ENCODE measurements at places on chromosomes 16 and 17. TPM values are rescaled to one million over a fixed set of nuclear protein-coding genes. Genes with fewer than 3 reads are reported as not detected.

DNA sequence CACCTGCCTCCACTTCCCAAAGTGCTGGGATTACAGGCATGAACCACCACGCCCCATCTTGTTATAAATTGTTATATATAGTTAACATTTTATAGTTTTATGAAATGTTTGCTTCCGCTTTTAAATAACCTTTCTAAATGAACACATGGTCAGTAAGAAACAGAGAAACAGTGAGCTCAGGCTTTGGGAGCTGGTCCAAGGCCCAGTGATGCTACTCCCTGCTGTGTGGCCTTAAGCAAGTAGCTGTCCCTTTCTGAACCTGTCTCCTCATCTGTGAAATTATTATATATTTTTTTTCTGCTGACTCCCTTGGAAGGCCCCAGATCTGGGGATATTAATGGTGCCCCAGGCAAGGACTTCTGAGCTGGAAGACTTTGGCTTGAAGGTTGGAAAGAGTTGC, 19.0 kb downstream of the CPNE2 start:
- DNase-seq = no peak
- H3K27ac ChIP-seq = no peak overlapping the region
- no peaks in the 10 kb centered on the region for H3K36me3 ChIP-seq
- H3K4me3 ChIP-seq = no peak overlapping the region

DNA sequence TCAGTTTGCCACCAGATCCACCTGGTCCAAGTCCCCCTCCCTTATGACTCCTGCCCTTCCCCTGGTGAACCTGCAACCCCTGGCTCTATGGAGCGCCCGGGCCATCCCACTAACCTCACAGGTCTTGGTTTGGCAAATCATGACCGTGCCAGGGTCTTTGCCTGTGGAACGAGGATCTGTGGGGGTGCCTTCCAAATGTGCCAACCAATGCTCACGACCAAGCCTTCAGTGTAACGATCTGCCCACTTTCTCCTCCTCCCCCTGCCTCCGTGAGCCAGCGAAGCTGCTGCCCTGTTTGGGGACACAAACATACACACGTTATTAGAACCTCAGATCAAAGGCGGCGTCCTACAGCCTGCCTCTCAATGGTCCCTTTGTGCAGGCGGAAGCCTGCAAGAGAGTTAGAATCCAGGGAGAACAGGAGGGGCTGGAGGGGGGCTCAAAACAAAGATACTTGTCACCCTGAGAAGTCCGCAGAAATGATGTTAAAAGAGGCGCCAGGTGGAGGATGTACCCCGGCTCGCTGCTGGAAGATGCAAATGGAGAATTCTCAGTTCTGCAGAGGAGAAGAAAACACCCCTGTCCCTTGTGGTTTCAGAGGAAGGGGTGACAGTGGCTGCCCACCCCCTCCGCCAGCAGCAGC, 9.0 kb upstream of the NKD1 start:
- no peak overlapping the region for H3K27ac ChIP-seq
- peaks cover 24% of the 10 kb centered on the region for H3K27me3 ChIP-seq
- DNase-seq = no peak

GRCh38 chr17:30274887-30275286, 16.9 kb downstream of the BLMH start:
- DNase-seq = no peak
- H3K27me3 ChIP-seq = no peaks in the 10 kb centered on the region
- no peak overlapping the region for H3K27ac ChIP-seq
- peaks cover 79% of the 10 kb centered on the region for H3K36me3 ChIP-seq

DNA sequence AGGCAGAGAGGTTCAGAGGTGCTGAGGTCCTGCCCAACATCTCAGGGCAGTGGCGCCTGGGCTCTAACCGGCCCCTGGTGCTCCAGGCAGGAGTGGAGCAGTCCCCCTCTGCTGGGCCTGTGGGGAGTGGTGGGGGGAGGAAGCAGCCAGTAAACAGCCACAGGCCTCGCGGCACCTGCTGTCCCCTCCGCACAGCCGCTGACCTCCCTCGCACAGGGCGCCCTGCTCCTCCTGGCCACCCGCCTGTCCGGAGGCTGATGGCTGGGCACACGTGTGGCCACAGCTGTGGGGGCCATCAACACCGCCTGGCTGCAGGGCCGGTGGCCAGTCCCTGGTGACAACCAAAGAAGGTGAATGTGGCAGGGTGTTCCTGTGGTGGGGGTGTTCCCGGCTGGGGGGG, 36.8 kb upstream of the PABPN1L start:
- H3K4me3 ChIP-seq = no peak overlapping the region
- DNase-seq = no peak
- no peak overlapping the region for H3K27ac ChIP-seq
- H3K4me1 ChIP-seq = no peaks in the 10 kb centered on the region
- no peaks in the 10 kb centered on the region for H3K27me3 ChIP-seq
- H3K36me3 ChIP-seq = no peaks in the 10 kb centered on the region

DNA sequence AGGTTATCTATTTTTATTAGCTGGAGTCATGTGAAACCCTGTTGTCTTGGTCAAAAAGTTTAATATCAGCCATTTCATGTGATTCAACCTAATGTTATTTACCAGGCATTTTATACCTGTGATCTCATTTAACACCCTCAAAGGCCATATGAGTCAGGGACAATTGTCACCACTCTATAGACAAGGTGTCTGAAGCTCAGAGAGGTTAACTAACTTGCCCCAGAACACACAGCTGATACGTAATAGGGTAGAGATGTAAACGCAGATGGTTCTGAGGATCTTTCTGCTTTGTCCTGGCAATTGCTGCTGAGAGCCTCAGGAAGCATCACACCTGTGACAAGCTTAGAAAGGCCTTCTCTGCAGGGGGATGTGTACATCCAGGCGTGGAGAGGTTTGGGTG, 4.9 kb downstream of the CD300A start:
- no peak overlapping the region for H3K4me3 ChIP-seq
- H3K27me3 ChIP-seq = no peaks in the 10 kb centered on the region

- no peak overlapping the region for H3K27ac ChIP-seq
- peaks cover 2% of the 10 kb centered on the region for H3K27me3 ChIP-seq
- no peaks in the 10 kb centered on the region for H3K4me1 ChIP-seq
- no peak for DNase-seq
- no peak overlapping the region for H3K4me3 ChIP-seq
Measured at GRCh38 chr16:48087639-48088038, 68.2 kb downstream of the ABCC12 start.

DNA sequence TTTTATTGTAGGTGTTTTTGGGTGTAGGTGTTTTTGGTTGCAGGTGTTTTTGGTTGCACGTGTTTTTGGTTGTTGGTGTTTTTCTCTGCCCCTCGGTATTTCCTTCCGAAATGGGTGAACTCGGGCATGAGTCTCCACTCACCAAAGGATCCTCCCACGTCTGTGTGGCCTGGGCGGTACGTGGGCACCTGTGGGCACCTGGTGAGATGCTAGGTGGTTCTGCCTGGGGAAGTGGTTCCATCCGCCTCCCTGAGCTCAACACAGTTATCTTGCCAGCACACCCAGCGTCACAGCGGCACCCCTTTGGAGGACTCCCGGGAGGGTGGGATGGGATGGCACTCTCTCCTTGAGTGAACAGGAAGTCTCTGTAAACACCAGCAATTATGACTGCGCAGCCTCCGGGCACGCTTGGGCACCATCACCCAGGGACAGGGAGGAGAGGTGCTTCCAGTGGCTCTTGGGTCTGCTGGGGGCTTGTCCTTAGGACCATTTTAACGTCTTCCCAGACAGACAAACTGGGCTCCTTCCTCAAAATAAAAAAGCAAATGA, 29.8 kb downstream of the COX4I1 start:
- no peak overlapping the region for H3K4me3 ChIP-seq
- no peak for DNase-seq
- no peaks in the 10 kb centered on the region for H3K36me3 ChIP-seq
- peaks cover 3% of the 10 kb centered on the region for H3K4me1 ChIP-seq
- H3K27ac ChIP-seq = no peak overlapping the region
- H3K27me3 ChIP-seq = peaks cover 27% of the 10 kb centered on the region

DNA sequence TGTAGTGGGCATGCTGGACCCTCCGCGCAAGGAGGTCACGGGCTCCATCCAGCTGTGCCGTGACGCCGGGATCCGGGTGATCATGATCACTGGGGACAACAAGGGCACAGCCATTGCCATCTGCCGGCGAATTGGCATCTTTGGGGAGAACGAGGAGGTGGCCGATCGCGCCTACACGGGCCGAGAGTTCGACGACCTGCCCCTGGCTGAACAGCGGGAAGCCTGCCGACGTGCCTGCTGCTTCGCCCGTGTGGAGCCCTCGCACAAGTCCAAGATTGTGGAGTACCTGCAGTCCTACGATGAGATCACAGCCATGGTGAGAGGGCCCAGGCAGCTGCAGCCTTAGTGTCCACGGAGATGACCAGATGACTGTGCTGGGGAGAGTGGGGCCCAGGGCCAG, 22.3 kb downstream of the ATP2A1 start:
- no peaks in the 10 kb centered on the region for H3K36me3 ChIP-seq
- no peak for DNase-seq
- no peaks in the 10 kb centered on the region for H3K4me1 ChIP-seq
- H3K27me3 ChIP-seq = no peaks in the 10 kb centered on the region
- no peak overlapping the region for H3K27ac ChIP-seq

GRCh38 chr16:84732674-84733352, 33.0 kb downstream of the USP10 start:
- H3K4me1 ChIP-seq = peaks cover 41% of the 10 kb centered on the region
- peaks cover 30% of the 10 kb centered on the region for H3K36me3 ChIP-seq
- no peaks in the 10 kb centered on the region for H3K27me3 ChIP-seq
- DNase-seq = no peak
- H3K27ac ChIP-seq = no peak overlapping the region
- no peak overlapping the region for H3K4me3 ChIP-seq

DNA sequence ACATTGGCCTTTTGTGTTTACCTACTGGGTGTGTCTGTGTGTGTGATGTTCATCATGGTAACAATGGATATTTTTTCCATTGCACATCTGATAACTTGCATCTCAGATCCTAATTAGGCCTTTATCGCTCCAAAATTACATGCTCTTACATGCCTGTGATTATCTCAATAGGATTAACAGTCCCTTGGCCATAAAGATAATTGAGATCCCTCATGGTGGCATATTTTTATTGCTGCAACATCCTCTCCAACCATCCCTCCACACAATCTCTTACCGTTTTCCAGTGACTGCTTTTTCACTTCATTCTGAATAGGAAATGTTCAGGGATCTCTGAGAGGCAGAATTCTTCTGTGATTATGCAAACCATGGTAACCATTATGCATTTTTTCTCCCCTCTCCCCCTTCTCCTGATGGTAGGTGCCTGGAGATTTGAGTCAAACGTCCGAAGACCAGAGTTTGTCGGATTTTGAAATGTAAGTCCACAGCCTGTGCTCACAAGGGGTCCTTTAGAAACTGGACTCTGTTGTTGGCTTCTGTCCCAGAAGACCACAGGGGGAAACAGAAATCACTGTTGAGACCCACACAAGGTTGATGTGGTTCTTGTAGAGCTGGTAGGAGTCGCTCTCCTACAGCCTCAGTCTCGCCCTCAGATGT, 405.5 kb downstream of the CPPED1 start:
- H3K27me3 ChIP-seq = no peaks in the 10 kb centered on the region
- no peaks in the 10 kb centered on the region for H3K4me1 ChIP-seq
- H3K36me3 ChIP-seq = no peaks in the 10 kb centered on the region
- no peak for DNase-seq

DNA sequence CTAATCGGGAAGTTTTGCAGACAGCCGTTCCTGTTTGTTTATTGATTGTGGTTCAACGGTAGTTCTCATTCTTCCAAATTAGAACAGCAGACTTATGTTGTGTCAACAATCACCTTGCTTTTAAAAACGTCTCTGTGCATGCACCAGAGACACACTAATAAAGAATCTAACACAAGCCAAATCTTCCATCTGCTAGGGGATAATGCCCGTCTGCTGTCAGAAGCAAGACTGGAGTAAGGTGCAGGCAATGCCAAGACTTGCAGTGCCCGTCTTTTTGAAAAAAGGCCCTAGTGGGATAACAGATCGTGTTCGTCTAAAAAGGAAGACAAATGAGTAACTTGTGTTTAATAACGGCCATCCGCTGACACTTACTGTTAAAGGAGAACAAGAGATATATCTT, 158.4 kb downstream of the KCNJ2 start:
- no peaks in the 10 kb centered on the region for H3K4me1 ChIP-seq
- no peak overlapping the region for H3K27ac ChIP-seq
- no peaks in the 10 kb centered on the region for H3K36me3 ChIP-seq
- no peaks in the 10 kb centered on the region for H3K27me3 ChIP-seq
- DNase-seq = no peak

- H3K27me3 ChIP-seq = peaks cover 13% of the 10 kb centered on the region
- no peak for DNase-seq
- H3K36me3 ChIP-seq = no peaks in the 10 kb centered on the region
Measured at GRCh38 chr16:82694239-82694874, 67.6 kb downstream of the CDH13 start.

GRCh38 chr16:76959166-76959565, 231.8 kb upstream of the MON1B start:
- H3K27me3 ChIP-seq = no peaks in the 10 kb centered on the region
- no peaks in the 10 kb centered on the region for H3K36me3 ChIP-seq
- no peak overlapping the region for H3K27ac ChIP-seq
- no peaks in the 10 kb centered on the region for H3K4me1 ChIP-seq
- H3K4me3 ChIP-seq = no peak overlapping the region

DNA sequence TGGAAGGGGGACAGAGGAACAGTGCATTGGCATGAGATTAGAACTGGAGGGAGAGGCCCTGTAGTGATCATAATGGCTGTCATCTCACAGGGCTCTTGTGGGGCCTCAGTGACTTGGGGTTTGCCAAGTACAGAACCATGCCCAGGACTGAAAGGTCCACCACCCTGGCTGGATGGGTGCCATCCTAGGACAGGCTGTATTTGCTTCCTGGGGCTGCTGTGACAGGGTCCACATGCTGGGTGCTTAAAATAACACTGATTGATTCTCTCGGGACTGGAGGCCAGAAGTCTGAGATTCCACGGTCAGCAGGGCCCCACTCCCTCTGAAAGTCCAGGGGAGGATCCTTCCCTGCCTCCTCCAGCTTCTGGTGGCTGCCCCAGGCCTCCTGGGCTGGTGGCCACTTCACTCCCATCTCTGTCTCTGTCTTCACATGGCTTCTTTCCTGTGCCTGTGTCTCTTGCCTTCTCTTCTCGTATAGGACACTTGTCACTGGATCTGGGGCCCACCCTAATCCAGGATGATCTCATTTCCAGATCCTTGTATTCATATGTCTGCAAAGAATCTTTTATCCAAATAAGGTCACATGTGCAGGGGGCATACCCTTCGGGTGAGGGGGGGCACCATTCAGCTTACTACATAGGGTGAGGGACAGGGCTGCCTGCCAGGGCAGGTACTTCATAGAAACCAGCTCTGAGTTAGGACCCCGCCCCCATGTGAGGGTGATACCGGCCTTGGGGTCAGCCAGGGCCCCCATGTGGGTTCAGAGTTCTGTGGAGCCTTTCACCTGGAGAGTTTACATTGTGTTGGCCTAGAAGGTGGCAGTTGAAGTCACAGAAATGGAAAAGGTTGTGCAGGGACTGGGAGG, 52.6 kb downstream of the USP22 start:
- H3K27me3 ChIP-seq = no peaks in the 10 kb centered on the region
- no peak overlapping the region for H3K27ac ChIP-seq
- no peaks in the 10 kb centered on the region for H3K4me1 ChIP-seq
- no peaks in the 10 kb centered on the region for H3K36me3 ChIP-seq
- no peak overlapping the region for H3K4me3 ChIP-seq
- DNase-seq = no peak

The DNAH17 gene
- 0.11 TPM for total RNA-seq

The TNFSF13 gene
- 3.5 TPM for total RNA-seq

The LGALS9B gene
- total RNA-seq = not detected

The ZNF778 gene
- total RNA-seq = 7.7 TPM
